ENCODE measurements at places on chromosomes 13 and 19. TPM values are rescaled to one million over a fixed set of nuclear protein-coding genes. Genes with fewer than 3 reads are reported as not detected.
A peak's percentile ranks its signal among the peaks of the same experiment; 100 is the strongest.

DNA sequence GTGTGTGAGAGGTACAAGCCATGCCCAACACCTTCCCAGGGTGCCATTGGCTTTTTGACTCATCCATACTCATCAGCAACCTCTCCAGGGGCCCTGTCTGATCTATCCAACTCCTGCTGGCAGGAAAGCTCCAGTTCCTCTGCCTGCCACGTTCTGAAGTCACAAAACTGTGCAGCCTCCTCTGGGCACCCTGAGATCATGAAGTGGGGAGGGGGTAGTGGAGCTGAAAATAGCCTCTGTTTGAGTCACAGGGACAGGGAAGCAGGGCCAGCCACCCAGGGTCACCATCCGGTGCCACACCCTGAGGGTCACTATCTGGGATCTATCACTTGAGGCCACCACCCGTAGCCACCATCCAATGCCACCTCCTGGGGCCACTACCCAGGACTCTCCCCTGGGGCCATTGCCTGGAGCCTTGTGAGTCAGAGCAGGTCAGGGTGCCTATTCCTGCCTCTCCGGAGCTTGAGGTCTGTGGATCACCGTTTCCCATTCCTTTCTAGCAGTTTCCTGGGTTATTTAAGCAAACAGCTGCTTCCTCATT lies 172.1 kb downstream of the NUFIP1 start:
- no peak for DNase-seq

DNA sequence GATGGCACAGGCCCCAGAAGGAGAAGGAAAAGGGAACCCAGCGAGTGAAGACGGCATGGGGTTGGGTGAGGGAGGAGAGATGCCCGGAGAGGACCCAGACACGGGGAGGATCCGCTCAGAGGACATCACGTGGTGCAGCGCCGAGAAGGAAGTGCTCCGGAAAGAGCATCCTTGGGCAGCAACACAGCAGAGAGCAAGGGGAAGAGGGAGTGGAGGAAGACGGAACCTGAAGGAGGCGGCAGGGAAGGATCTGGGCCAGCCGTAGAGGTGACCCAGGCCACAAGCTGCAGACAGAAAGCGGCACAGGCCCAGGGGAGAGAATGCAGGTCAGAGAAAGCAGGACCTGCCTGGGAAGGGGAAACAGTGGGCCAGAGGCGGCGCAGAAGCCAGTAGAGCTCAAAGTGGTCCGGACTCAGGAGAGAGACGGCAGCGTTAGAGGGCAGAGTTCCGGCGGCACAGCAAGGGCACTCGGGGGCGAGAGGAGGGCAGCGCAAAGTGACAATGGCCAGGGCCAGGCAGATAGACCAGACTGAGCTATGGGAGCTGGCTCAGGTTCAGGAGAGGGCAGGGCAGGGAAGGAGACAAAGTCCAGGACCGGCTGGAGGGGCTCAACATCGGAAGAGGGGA lies 1.1 kb downstream of the PPP1R12C start:
- DNase-seq = peak; percentile 81

DNA sequence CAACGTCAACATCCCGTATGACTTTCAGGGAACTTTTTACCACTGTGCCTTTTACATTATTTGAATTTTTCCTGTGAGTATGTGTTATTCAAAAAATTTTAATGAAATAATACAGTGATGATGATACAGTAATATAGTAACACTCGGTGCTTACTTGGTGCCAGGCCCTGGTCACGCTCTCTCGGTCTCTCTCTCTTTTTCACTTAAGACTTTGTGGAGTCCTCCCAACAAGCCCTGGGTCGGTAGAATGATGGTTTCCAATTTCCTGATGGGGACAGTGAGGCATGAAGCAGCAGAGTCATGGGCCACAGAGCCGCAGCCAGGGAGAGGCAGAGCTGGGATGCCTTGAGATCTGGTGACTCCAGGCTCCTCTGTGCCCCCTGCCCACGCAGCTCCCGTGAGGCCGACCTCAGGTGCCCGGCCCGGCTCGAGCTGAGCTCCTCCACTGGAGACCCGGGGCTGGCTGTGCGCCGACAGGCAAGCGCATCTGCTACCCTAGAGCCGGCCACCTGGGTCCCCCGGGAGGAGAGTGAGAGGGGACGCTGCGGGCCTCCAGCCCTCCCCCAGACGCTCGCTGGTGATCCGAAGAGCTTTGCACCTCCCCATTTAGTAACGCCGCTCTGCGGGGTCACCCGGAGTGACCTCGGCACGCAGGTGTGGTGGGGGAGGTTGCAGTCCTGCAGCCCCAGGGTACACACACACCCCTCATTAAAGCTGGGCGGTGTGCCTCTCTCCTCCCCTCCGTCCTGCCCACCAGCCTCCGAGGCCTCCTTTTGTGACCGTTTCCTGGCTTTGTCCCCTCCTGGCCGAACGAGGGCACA lies 4.4 kb upstream of the SBK3 start:
- no peak for DNase-seq

DNA sequence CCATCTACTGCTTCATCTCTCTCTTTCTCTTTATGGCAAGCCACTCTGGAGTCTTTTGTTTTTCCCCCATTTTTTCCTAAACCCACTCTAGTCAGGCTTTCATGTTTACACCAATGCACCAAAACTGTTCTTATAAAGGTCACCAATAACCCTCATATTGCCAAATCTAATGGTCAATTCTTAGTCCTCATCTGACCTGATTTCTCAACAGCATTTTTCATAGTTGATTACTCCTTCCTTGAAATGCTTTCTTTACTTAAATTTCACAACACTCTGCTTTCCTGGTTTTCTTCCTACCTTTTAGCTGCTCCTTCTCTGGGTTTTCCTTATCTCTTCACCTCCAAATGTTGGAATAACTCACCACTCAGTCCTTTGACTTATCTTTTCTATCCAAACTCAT lies 47.9 kb downstream of the MICU2 start:
- no peak for DNase-seq

The IGFL2 gene
- 1.4 TPM for polyA plus RNA-seq

The IRF2BP1 gene
- 23.1 TPM for polyA plus RNA-seq

DNA sequence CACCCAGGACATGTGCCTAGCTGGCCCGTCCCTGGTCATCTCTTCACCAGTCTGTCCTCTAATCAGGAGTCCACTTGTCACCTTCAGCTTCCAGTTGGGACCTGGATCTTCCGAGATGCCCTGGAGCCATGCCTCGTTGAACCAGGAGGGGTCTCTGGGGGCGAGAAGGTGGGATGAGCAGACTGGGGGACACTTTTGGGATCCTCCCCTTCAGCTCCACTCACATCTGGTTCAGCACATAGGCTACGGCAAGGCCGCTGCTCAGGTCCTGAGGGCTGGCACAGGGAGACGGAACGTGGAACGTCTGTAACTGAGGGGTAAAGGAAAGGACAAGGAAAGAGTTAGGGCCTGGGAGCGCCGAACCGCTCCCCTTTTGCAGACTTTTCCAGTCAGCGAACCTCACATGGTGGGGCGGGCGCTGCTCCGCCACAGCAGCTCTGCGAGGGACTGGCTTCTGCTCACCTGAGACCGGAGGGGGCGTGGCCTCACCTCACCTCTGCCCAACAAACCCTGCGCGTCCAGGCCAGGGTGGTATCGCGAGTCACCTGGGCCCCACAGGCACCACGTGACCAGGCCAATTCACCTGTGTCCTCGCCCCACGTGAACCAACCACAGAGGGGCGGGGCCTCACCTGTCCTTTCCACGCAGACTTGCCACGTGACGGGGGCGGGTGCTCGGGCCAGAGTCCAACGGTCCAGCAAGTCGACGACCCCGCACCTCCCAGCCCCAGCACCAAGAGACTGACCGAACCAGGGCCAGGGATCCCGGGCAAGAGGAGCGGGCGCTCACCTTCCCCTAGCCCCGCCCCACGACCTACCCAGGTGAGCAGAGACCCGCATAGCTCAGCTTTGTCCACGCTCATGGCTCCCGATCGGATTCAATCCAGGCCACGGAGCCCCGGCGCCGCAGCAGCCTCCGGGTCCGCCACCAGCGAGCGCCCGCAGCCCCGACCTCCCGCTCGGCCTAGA lies at the start of gene HOOK2:
TSS of gene HOOK2 (minus strand) at position 965 of the 968 bp plus-strand sequence. CDS start at position 862, 103 bp downstream.
- no peak for DNase-seq

DNA sequence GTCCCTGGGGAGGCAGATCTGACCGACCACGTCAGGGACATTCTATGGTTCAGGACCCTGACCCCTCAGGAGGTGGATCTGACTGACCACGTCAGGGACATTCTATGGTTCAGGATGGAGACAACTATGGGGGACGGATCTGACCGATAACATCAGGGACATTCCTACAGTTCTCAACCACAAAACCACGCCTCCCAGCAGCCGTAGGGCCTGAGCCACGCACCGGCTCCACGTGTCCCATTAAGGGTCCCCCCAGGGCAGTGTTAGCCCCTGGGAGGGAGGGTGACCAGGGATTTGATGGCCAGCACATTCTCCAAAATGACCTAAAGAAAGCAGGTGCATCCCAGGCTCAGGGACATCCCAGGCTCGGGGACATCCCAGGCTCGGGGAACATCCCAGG lies 49.0 kb upstream of the C13orf46 start:
- peak; percentile 44 for DNase-seq

DNA sequence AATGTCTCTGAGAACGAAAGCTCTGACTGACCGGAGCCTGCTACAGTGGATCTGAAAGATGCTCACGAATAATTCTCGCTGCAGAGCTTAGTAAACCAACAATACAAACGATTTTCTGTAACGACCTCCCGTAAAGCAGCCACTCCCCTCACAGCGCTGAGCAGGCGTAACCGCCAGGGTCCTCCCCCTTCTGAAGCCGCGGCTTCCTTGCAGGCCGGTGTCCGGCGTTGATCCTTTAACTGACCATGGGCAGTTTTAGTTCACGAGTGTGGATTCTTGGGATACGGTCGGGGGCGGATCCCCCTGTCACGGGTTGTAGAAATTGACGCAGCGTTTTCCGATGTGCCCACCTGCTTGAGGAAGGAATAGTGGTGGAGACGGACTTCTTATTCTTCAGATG lies 75.9 kb downstream of the ATP11A start:
- DNase-seq = no peak

GRCh38 chr19:1752009-1752756 lies 1.1 kb upstream of the ONECUT3 start:
- DNase-seq = no peak

The CD22 gene
- polyA plus RNA-seq = 10.3 TPM

The SIGLEC8 gene
- polyA plus RNA-seq = 0.06 TPM

DNA sequence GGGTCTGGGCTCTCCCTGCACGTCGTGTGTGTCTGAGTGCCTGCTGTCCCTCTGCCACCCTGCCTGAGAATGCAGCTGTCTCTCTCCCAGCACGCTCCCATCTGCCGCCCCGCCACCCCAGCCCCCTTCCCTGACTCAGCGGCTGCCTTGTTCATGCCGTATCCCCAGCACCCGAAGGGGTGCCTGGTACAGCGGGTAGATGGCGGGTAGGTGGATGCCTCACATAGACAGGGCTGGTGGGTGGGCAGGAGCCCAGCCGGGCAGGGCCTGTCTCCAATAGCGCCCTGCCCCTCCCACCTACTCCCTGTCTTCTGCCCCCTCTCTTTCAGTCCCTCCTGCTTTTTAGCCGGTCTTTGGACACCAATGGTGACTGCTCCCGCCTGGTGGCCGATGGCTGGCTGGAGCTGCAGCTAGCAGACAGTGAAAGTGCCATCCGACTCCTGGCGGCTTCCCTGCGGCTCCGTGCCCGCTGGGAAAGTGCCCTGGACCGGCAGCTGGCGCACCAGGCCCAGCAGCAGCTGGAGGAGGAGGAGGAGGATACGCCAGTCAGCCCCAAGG lies 30.3 kb downstream of the DHX34 start:
- DNase-seq = no peak

DNA sequence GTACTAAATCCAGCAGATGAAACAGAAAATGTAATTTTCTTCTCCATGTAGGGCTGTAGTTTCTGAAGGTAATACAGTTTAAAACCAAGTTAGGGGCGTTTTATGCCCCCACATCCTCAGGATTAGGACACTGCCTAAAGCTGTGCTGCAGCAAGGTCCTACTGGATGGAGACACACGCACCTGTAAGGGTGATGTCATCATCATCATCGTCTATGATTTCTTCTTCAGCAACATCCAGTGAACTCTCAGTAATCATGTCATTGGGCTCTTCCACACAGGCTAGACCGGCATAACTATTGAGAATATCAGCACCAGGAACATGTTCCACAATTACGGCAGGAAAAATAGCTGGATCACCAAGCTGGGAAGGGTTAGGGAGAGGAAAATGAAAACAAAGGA lies 60.5 kb downstream of the ELF1 start:
- no peak for DNase-seq

DNA sequence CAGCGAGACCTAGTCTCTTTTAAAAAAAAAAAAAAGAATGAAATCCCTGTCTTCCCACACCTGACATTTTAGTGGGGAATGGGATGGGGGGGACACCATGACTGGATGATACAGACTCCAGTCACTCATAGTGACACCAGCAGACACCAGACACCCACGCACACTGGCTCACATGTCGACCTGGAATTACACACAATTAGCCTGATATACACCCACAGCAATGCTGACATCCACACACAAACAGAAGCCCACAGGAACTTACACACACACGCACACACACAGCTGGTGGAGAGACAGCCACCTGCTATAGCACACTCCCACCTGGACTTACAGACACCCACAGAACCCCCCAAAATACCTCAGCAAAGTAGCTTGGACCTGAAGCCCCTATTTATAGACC lies 8.3 kb upstream of the NANOS3 start:
- no peak for DNase-seq

DNA sequence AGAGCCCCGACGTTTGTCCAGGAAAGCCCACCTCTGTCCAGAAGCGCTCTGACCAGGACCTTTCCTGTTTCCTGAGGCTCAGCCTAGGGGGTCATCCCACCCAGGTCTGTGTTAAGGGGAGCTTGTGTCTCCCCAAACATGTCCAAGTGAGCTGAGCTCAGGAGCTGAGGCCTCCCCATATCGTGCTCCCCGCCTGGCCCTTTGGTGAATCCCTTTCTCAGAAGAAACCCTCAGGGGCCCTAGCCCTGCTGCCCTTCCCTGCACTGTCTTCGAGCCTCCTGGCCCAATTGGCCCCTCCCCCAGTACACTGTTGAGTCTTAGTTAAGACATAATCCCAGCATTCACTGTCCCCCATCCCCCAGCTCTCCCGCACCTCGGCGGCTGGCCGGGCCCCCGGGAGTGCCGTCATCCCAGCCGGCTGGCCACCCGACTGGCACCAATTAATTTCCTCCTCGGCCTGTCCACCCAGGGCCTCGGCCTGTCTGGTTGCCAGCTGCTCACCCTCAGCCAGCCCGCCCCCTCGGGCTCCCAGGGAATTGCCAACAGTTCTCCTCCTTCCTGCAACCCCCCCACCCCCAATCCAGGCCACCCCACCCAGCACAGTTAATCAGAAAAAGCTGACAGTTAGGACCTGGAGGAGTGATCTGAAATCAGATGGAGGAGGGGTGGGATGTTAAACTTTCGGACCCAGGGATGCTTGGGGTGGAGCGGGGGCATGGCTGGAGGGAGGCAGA lies 13.6 kb downstream of the IER2 start:
- peak; percentile 91 for DNase-seq

The KLK2 gene
- not detected for polyA plus RNA-seq

DNA sequence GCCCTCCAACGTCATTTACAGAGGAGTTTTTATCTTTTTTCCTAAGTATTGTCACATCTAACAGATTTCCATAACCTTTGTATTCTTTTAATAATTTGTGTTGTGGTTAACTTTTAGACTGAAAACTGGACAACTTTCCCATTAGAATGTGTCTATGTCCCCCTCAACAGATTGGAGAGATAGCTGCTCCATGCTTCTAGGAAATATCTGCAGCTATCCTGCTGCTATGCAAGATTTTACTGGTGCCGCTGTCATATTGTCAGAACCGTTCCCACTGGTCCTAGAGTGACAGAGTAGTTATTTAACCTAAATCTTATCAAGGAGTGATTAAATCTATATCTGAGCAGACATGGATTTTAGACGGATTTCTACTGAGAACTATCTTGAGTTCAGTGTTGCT lies 130.0 kb downstream of the MAB21L1 start:
- no peak for DNase-seq

The ZNF534 gene
- polyA plus RNA-seq = 0.65 TPM

Data from left lung (tissue), 14 donors.